ENCODE measurements at places on chromosomes 12 and 14.

- no peak for DNase-seq
These were observed 28.2 kb downstream of the RPGRIP1 start for GRCh38 chr14:21308132-21308478.

DNA sequence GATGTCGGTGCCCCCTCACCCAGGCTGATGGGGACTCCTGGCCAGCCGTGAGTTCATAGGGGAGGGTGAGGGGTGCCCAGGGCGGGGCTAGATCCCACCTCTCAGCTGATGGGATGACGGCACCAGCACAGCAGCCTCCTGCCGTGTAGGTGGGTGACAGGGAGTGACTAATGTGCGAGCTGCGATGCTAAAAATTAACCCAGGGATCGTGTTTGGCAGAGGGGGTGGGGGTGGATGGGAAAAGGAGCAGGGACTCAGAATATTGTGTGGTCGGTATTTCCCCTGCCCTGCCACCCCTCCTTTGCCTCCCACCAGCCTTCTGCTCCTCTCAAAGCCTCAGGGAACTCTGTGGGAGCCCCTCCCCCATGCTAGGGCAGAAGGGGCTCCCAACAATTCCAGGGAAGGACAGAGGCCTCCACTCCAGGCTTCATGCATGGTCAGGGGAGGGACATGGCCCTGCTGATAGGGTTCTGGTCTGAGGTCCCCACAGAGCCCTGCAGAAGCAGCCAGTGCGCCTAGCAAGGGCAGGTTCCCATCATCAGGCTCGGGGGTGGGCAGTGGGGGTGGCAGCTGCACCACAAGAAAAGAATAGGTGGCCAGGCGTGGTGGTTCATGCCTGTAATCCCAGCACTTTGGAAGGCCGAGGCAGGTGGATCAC lies 12.5 kb downstream of the TAMALIN start:
- no peak for DNase-seq

DNA sequence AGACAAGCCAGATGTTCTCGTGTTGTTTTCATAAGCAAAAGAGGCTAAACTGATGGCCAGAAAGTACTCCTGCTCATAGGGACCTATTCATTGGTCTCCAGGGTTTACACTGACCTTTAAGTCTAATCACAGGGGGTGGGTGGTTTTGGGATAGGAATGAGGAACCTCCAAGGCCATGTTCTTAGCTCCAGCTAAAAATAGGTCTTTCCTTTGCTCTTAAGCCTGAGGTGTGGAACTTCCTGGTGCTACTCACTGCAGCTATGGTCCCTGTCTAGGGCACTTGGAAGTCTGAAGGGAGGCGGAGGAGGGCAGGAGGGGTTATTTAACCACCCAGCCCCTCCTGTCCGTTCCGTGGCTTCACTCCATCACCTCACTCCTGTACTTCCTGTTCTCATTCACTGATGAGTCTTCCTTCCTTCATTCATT lies 18.6 kb downstream of the GPRC5A start:
- DNase-seq: no peak

GRCh38 chr14:20194101-20194500 lies 3.4 kb downstream of the OR11G2 start:
- no peak for DNase-seq

GRCh38 chr14:72864712-72865365 lies 29.1 kb downstream of the DPF3 start:
- DNase-seq: no peak

- DNase-seq: no peak
These were observed 62.3 kb upstream of the PTCSC3 start for GRCh38 chr14:36238666-36239363.

- DNase-seq: no peak
These were observed 125.0 kb upstream of the ETV6 start for GRCh38 chr12:11524446-11524845.

- DNase-seq: no peak
These were observed 46.1 kb upstream of the OTOGL start for GRCh38 chr12:80053051-80053790.

DNA sequence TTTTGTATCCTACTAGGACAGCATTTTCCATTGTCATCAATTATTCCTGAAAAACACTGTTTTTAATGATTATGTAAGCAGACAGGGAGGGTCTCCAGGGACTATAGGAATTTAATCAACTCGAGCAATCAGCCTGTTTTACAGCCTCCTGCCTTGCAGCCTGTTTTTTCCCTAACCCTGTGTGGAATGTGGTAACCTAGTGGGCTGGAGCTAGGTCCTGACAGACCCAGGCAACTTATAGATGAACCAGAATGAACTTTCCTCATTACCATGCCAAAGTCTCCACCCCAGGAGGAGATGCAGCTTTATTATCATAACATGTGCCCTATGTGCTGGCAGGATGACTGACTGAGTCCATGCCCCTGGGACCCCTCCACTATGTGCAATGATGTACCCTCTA lies 375.1 kb downstream of the BMP4 start:
- DNase-seq: no peak

DNA sequence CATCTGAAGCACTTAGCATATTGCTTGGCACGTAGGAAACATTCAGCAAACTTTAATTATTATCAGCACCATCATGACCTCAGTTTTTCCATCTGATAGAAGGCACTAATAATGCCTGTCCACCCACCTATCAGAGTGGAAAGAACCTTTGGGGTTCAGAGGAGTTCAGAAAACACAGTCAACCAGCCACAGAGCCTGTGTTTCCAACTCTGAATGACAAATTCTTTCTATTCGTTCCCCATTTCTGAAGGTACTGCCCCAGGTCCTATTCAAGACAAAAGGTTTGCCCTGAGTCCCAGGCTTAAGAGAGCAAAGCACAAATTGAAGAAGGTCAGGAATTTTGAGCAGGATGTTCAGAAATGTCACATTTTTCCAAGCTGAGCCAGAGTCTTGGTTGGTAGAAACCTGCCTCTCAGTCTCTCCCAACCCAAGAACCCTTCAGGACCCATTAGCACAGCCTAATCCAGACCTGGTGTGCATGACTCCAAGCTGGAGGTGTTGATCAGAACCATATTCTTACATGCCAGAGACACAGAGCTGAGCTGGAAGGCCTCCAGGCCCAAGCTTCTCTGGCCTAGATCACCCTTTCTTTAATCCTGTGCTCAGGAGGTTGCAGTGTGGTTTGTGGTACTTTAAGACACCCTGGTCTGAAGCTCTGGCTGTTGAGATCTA lies 114.4 kb downstream of the TBX5 start:
- no peak for DNase-seq

DNA sequence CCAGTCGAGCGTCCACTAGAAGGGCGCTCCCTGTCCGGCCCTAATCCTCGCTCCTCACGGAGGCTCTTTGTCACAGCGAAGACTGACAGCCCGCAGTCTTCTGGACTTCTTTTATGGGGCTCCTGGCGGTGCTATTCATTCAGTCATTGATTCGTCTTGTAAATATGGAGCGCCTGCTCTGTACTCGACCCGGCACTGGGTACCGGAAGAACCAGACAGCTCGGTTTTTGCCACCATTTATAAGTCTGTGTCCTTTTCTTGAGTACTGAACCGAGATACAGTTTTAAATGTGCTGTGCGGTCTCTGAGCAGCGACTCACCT lies 570 bp downstream of the DMAC2L start:
- no peak for DNase-seq

GRCh38 chr12:13727707-13728195 lies 253.7 kb downstream of the GRIN2B start:
- no peak for DNase-seq

DNA sequence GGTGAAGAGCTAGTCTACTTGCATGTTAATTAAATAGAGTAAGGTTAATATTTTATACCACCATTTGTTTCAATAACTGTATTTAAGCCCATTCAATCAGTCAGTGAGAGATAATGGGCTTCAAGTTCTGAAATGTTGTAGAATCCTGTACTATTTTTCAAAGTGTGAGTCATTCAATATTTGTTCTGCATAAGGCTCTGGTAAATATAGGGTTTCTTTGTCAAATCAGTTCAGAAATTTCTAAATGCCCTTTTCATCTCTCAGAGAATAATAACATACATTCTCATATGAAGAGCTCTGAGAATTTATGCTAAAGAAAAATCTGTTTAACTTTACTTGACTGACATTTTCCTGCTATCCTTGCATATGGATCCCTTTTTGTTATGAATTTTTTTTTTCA lies 493.3 kb downstream of the TMTC2 start:
- no peak for DNase-seq

- no peak for DNase-seq
These were observed 998.1 kb upstream of the TMEM132C start for GRCh38 chr12:127268706-127269425.

DNA sequence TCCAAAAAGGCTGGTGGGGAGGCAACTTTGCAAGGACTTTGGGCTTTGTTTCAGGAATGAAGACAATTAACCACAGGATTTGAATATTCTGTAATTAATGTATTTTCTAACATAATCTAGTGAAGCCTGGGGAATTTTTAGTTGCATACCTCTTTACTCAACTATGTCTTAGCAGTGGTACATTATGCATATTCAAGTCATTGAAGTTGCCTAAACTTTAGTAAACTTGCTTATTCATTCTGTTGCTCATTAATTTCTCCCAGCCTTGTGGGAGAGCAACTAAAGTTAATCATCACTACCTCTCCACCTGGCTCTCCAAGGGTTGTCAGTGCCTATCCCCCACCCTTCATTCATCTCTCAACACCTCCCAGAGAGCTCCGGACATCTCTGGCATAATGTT lies 54.2 kb downstream of the IFNG-AS1 start:
- DNase-seq: no peak

DNA sequence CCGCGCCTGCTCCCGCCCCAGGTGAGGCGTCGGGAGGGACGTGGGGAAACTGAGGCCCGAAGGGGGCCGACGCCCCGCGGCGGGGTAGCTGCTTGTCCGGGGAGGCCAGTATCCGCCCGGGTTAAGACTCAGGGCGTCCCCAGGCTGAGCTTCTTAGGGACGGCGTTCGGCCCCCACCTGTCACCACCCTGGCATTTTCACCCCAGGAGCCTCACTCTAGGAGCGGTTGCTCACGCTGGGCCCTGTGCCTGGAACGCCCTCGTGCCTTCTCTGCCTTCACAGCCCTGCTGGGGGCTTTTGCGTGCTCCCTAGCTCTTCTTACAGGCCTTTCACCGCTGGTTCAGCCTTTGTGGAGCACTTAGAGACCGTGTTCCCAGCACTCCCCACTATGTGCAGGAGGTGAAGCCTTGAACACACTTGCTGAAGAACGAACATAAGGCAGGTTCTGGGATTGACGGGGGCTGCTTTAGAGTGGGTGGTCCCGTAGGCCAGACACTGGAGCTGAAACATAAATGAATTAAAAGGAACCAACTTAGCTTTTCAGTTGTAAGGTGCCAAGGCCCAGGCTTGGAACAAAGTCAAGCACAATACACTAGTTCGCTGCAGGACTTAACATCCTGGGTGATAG lies 601 bp downstream of the ZNF839 start:
- no peak for DNase-seq

DNA sequence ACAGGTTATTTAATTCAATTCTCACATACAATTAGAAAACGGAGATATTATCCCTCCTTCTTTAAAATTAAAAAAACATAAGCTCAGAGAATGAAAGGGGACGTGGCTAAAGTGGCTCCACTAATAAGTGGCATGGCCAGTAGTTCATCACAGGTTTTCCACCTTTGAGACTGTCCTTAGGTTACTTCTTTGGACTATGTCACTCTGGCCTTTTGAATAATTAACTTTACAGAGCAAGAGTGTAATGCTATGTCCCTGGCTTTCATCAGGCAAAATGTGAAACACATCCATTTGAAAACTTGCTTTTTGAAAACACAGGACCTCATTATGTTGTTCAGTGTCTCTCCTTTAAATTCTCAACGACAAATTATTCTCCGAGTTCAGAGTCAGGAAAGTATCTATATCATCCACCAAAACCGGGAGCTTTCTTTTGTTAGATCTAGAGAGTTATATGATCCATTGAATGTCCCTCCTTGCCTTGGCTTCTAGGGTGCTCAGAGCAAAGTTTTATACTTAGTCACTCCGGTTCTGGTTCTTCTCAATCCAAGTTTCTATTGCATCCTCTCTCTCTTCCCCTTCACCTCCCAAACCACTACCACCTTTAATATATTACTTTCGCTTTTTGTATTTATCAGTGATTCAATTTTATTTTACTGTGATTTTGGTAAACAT lies 43.0 kb upstream of the BTG1 start:
- DNase-seq: no peak

DNA sequence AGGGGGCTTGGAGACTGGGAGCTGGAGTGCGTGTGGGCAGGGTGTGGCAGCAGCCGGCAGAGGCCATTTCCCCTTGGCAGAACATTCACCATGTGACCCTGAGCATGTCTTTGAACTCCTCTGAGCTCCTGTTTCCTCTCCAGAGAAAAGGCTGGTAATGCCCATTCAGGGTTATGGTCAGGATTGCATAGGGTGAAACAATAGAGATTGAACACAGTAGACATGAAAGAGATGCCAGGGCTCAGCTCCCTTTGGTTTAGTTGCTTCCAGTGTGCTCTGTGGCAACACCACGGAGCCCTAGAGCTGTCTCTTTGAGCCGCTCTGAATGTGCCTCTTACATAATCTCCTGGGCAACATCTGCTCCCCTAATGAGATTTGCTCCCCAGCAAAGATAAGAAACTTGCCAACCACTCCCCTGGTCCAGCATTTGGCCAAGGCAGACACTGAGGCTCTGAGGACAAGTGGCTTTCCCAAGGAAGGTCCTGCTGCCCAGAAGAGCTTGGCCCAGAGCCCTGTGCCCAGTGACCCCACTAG lies 4.6 kb downstream of the IFI27 start:
- DNase-seq: no peak

- DNase-seq: no peak
These were observed 17.3 kb downstream of the KCNK10 start for GRCh38 chr14:88305528-88306322.

DNA sequence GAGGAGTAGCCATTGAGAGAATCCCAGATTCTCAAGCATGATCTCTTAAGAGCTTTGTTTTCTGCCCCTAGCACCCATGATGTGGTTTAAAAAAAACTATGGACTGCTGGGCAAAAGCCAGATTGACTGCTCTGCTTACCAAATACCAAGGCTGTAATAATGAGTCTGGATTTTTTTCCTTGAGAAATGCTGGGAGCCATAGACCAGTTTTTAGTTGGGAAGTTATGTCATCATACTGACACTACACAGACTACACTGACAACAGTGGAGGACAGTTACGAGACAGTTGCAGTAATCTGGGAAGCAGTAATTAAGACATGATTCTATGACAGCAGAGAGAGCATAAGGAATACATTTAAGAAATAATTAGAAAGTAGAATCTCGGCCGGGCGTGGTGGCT lies 35.8 kb downstream of the SPATA7 start:
- no peak for DNase-seq

GRCh38 chr14:46581036-46581671 lies 70.4 kb downstream of the RPL10L start:
- no peak for DNase-seq

DNA sequence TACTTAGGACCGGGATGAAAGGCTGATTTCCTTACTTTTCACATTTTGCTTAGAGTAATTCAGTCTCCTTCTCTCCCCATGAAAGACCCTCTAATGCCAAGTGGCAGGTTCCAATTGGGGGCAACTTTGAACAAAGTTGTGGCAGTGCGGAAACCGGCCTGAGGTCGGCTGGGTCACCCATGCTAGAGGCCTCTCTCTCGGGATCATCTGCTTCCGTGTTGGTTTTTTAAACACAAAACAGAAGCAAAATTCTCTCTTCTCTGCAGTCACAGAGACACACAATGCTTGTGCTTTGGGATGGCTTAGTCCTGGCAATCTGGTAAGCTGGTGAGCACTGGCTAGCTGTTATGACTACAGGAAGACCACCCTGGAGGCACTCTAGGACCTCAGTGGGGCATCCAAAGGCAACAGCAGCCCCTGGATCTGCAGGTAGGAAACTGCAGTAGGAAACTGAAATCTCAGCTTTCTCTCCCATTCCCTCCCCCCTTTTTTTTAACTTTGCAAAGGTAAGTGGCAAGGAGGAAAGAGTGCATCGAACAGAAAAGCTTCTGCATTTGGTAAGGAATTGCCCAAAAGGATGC lies 102.1 kb downstream of the BCL11B start:
- no peak for DNase-seq

Measured in stimulated activated CD8-positive, alpha-beta memory T cell treated with anti-CD3 and anti-CD28 coated beads, Interleukin-2, amount 100 ng/mL, for 1 hour (primary cell).